ENCODE measurements at places on chromosomes 4 and X.

GRCh38 chr4:184648313-184649025 is 778 bp downstream of the CASP3 start:
- DNase-seq, result no peak

- no peak for DNase-seq
Observed at GRCh38 chr4:89952458-89952857, 57.8 kb downstream of the MMRN1 start.

DNA sequence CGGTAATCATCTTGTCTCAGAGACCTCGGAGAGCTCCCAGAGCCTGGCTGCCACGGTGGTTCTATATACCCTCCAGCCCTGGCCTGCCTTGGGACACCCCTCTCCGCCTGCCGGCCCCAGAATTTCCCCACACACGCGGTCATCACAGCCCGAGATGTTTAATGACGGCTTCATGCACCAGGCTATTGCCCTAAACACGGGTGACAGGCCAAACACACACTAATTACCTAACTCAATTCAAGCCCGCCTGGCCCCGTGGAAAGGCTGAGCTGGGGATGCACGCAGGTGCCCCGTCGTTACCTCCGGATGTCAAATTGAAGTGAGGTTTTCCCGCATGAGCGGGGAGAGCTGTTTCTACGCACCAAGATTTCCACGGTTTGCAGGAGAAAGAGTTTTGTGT is 72.9 kb upstream of the PPP2R3B start:
- DNase-seq, result no peak

GRCh38 chr4:138097912-138098600 is 144.1 kb downstream of the SLC7A11 start:
- DNase-seq, result no peak

DNA sequence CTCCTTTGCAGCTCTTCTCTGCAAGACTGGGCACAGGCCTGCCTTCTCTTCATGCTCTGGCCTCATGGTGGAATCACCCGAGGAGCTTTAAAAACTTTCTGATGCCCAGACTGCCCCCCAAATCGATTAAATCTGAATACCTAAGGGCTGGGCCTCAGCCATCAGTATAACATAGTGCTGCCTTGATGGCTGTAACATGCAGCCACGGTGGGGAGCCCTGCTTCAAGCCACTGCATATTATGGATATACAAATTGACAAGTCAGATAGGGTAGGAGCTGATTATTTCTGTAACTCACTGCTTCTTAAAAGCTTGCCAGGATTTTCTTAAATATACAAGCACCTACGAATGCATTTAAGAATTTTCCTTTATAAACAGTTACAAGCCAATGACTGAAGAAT is 40.5 kb downstream of the GPM6B start:
- DNase-seq, result no peak

- DNase-seq, result peak; percentile 17
Observed at GRCh38 chrX:21745756-21746155, 12.2 kb downstream of the SMPX start.

DNA sequence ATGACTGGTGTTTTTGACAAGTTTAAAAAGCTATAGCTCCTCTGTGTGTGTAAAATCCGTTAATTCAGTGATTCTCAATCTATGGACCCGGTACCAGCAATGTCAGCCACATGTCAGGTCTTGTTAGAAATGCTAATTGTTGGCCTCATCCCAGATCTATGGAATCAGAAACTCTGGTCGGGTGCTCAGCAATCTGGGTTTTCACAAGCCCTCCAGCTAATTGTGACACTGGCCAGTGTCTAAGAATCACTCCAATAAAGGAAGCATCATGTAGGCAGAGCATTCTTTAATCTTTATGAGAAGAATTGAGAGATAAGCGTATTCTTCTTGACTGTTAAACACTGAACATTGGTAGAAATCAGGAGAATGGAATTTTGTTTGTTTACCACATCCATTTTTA is 1498.2 kb upstream of the TENM3 start:
- no peak for DNase-seq

GRCh38 chr4:10715696-10716095 is 31.1 kb upstream of the CLNK start:
- no peak for DNase-seq

DNA sequence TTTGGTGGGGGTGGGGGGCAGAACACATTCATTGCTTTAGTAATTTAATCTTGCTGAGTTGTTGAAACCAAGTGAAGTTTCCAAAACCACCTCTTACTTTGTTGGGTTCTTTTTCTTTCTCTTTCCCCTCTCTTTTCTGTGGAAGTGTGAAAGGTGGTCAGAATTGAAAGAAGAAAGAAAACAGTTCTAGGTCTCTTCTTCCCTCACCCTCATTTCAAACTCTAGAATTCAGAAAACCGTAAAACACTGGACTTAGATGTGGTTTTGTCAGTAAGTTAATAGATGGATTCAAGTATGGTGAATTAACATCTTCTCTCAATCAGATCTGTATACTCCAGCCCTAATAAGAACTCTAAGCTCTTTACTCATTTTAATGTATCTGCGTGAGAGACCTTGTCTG is 23.7 kb downstream of the PLP1 start:
- no peak for DNase-seq

- peak; percentile 22 for DNase-seq
Observed at GRCh38 chr4:10582059-10582686, 102.4 kb downstream of the CLNK start.

- DNase-seq, result no peak
Observed at GRCh38 chrX:122866532-122866931, 317.5 kb upstream of the GRIA3 start.

Data from NCI-H2227 treated with DMSO at 0.1 percent for 48 hours (cell line).